ENCODE measurements at places on chromosomes 1 and 21.

GRCh38 chr1:85330214-85330631, 53.8 kb upstream of the BCL10 start:
- no peak for DNase-seq

GRCh38 chr1:53947172-53947907, 1.2 kb downstream of the LRRC42 start:
- no peak for DNase-seq

DNA sequence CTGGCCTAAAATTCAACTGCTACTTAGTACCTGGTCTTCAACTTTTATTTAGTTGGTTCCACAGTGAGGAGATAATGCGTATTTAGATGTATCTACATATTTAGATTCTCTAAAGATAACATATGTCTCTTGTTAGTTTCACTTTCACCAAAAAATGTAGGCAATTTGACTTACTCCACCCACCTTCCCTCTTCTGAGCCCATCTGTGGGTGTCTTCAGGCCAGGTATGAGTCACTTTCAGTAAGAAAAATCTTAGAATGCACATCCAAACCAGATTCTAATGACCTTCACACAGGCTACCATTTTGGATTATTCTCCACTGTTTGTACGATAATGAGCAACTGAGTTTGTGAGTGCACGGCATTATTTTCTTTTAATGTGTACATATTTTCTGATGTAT, 501.7 kb downstream of the NEGR1 start:
- DNase-seq = no peak

- DNase-seq = no peak
Measured at GRCh38 chr1:57192222-57192621, 226.4 kb upstream of the C8B start.

DNA sequence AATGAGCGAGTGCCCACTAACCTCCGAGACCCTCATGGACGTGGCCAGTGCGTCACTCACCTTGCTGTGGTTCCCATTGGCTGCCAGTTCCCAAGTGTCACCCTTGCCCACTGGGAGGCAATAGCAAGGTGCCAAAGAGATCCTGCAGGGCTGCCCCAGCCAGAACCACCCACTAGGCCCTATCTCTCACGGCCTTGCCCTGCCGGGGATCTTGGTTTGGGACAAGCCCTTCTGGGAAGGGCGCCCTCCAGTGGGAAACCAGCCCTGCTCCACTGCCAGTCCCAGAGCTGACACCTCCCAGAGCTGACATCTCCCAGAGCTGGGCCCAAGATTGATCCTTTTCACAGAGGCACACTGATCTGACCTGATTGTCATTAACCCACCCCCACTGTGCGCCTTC, 2.1 kb upstream of the SELENON start:
- no peak for DNase-seq

- DNase-seq = no peak
Measured at GRCh38 chr1:184935920-184936798, 38.1 kb downstream of the NIBAN1 start.

GRCh38 chr1:170010443-170010842, 64.1 kb downstream of the KIFAP3 start:
- no peak for DNase-seq

DNA sequence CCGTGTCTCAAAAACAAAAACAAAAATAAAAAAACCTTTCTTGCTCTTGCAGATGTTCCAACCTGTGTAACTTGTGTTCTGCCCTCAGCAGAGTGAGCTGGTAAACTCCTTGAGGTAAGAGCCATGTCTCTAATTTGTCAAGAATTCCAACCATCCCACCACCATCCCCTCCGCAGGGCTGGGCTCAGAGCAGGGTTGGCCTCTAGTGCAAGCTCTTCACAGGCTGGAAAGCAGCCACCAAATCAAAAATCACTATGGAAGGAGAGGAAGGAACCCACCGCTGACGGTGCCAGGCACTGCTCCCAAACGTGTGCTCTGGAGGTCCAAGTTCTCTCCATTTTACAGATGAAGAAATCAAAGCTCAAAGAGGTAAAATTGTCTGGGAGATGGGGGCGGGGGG, 9.4 kb downstream of the PLEKHA6 start:
- DNase-seq = no peak

- DNase-seq = no peak
Measured at GRCh38 chr1:44521378-44522080, 116.5 kb downstream of the RNF220 start.

GRCh38 chr1:46532095-46532494, 19.4 kb downstream of the KNCN start:
- DNase-seq = no peak

GRCh38 chr1:21939650-21940374, 2.7 kb upstream of the HSPG2 start:
- DNase-seq = no peak

- DNase-seq = no peak
Measured at GRCh38 chr1:11767922-11768704, 6.1 kb downstream of the C1orf167 start.

Measured in CD4-positive, alpha-beta T cell treated with Interferon gamma for 1 hour (primary cell).